ENCODE measurements at places on chromosomes 3 and 15.

DNA sequence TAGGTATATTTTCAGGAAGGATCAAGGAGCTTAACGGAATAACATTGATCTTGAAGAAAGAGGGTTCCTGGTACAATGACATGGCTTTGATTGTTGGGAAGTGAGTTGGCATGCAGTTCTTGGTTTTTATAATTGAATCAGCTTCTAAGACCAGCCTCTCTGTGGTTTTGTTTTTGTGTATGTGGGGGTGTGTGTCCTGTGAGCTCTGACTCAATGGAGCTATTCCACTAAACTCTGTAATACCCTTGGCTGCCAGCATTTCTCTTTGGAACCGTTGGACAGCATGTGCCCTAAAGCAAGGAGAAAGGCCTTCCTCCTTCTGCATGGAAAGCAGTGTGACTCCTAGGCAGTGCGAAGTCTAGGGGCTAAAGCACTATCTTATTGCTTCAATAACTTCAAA is 124.8 kb downstream of the EDEM1 start:
- DNase-seq = no peak

GRCh38 chr3:11080492-11080891 is 73.8 kb upstream of the HRH1 start:
- no peak for DNase-seq

DNA sequence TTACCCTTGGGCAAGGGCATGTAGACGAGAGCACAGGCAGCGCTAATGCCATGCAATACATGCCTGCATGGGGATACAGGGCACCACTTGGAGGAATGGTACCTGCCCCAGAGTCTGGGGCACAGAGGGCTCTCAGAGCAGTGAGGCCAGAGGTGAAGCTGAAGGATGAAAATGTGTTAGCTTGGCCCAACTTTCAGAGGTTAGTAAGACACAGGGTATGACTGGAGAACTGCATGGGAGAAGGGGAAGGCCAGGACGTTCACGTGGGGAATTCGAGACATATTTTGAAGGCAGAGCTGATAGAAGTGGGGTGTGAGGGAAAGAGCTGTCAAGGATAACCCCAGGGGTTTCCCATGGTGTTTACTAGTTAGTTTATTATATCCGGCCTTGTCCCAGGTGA is 19.6 kb downstream of the CSRNP1 start:
- no peak for DNase-seq

GRCh38 chr3:145648396-145648795 is 512.6 kb downstream of the PLOD2 start:
- DNase-seq = no peak

DNA sequence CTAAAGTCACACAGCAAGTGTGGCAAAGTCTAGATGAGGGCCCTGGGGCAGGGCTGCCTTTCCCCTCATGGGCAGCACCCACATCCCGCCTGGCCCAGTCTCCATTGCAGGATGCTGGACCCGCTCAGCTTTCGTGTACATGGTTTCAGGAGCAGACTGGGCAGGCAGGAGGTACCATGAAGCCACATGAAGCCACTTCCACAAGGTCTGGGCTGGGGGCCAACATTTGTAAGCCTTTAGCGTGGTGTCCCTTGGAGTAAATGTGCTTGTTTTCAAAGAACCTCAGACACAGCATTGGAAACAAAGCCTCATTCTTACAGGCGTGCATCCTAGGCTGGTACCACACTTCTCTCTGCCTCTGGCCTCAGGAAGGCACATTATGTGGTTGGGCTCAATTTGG is 34.5 kb downstream of the UMPS start:
- no peak for DNase-seq

GRCh38 chr3:27679691-27680090 is 42.4 kb downstream of the EOMES start:
- no peak for DNase-seq

GRCh38 chr3:38497031-38497430 is 891 bp downstream of the EXOG start:
- no peak for DNase-seq

DNA sequence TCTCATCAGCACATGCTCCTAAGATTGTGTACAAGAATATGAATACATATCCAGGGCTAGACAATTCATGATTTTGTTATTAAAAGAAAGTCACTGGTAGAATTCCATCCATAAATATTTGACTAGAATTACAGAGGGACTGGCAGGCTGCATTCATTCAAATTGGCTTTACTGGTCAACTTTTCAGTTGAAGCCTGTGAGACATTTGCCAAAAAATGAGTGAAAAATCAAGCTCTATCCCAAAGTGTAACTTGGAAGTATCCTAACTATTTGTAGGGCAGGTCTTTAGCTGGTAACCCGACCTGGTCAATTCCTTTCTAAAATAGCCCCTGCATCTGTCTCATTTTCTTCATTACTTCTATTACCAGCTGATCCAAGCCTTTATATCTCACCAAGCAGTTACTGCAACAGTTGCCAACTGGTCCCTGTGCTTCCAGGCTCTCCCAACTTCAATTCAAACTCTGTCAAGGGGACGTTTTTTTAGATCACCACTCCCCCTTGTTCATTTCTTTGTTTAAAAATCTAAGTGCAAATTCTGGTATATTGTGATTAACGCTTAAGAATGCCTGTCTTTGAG is 173.1 kb upstream of the TBL1XR1 start:
- no peak for DNase-seq

GRCh38 chr15:36755341-36756000 is 176.0 kb downstream of the CDIN1 start:
- no peak for DNase-seq

GRCh38 chr3:127478922-127479321 is 111.6 kb downstream of the TPRA1 start:
- no peak for DNase-seq

GRCh38 chr3:47504113-47504512 is 9.4 kb downstream of the ELP6 start:
- no peak for DNase-seq

DNA sequence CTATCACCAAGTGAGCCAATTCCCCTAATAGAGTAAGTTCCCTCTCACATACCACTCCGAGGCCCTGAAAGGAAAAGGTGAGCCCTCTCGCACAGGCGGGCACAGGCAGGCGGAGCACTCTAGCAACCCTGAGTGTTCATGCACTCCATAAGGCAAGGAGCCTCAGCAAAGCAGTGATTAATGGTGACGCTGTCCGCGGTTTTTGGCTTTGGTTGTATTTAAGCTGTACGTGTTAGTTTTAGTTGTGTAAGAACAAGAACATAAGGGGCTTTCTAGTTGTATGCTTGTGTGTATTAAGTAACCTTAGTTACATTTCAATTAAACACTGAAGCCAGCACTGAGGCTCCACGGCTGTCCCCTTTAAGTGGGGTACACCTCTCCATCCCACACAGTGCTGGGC is 33.1 kb downstream of the KLHL25 start:
- DNase-seq = no peak

DNA sequence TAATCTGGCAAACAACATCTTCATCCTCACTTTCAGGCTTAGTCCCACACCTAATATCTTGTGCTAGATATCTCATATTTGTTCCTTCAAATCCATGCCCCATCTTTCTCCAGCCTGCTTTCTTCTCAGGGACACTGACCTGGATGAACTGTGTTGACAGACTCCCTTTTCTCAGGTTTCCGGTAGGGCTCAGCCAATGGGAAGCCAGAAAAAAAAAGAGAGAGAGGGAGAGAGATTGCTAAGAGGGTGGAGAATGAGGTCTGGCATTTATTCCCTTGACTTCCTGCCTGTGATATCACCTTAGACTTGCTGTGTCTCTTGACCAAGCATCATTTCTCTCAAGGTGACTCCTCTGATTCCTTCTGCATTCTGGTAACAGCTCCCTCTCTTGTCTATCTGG is 145.6 kb upstream of the ABI3BP start:
- DNase-seq = no peak

DNA sequence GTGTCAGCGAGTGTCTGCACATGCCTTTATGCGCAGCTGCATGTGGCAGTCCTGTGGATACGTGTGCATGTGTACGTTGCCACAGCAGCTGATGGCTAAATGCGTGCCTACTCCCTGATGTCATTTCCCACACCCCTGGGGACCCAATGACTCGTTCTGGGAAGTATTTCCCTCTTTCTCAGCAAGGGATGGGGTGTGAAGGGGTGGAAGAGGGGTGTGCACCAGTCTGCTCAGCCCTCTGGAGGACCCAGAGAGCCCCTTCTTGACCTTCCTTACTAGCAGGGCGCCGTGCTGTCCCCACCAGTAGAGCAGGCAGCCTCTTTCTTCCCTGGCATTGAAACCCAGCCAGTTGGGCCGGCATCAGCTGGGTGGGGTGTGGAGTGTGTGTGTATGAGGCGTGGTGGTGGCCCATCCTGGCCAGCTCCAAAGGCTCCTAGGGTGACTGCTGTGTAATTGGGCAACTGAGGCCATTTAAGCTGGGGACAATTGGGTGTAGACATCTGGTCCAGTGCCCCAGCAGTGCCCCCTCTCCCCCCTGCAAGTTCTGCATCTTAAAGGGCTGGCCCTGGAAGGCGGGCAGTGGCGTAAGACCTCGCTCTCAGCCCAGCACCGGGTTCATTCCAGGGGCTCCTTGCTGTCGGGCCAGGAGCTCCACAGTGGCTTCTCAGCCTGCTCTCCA is 19.2 kb downstream of the SNX33 start:
- no peak for DNase-seq

- no peak for DNase-seq
These were observed 125.2 kb downstream of the CFAP20DC start for GRCh38 chr3:58924578-58924977.

- no peak for DNase-seq
These were observed 84.9 kb downstream of the WWTR1 start for GRCh38 chr3:149572796-149573414.

DNA sequence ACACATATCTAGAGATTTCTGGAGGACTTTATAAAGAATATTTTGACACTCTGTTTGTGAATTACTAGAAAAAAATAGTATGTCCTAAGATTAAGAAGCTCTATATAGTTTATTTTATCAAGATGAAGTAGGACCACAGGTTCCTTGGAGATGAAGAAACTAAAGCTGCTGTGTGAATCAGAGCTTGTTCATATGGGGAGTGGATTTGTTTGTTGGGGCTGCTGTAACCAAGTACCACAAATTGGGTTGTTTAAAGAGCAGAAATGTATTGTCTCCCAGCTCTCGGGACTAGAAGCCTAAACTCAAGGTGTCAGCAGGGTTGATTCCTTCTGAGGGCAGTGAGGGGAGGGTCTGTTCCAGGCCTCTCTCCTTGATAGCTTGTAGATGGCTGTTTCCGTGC is 270.6 kb upstream of the UMPS start:
- no peak for DNase-seq

DNA sequence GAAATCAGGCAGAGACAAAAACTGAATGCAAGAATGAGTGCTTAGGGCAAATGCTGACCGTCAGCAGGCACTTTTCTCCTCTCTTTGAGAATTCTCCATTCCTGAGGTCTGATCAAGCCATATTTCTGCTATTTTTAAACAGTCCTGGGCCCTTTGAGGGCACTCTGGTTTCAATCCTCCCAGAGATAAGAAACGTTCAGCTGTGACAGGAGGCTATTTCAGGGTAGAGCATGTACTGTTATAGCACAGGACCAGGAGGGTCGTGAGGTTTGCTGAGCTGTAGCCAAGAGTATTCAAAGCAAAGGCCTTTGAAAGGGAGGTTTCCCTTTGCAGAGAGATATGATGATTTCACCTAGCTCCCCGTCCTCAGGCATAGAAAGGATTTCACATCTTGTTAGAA is 39.6 kb upstream of the PDZRN3 start:
- no peak for DNase-seq

DNA sequence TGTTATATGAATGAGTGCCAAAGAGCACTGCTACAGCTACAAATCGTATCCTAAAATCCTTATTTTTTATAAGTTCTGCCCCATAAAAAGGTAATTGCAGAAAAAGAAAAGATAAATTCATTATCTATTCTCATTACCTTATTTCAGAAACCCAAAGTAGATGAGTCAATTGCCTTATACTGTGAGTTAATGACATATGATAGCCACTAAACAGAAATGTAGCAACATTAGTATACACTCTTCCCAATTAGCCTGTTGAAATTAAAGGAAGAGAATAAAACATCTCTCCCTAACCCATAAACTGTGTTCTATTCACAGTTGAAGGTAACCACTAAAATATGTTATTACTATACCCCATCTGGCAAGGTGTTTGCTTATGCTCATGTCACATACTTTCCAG is 11.0 kb downstream of the TBL1XR1 start:
- DNase-seq = no peak

GRCh38 chr3:63047068-63047467 is 171.9 kb upstream of the CADPS start:
- DNase-seq = no peak

- DNase-seq = no peak
These were observed 224.3 kb upstream of the SETMAR start for GRCh38 chr3:4078903-4079302.

- no peak for DNase-seq
These were observed 860.0 kb downstream of the FHIT start for GRCh38 chr3:60391292-60391691.

DNA sequence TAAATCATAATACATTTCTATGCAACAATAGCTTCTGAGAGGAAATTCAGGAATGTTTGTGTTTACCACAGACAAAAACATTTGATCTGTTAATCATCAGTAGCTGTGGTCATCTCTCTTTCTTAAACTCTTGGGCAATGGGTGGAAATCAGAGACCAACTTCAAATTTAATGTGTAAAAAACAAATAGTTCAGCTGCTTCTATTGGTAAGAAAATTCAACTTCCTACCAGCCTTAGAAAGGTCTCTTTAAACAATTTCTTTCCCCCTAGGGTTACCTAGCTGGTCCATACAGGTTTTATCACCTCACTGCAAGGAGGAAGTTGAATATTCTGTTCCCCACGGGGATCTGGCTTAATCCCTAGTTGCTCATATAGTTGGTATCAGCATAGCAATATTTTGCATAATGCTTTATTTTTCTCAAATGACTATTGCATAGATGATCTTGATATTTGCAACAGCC is 20.3 kb upstream of the PPP4R2 start:
- DNase-seq = no peak

DNA sequence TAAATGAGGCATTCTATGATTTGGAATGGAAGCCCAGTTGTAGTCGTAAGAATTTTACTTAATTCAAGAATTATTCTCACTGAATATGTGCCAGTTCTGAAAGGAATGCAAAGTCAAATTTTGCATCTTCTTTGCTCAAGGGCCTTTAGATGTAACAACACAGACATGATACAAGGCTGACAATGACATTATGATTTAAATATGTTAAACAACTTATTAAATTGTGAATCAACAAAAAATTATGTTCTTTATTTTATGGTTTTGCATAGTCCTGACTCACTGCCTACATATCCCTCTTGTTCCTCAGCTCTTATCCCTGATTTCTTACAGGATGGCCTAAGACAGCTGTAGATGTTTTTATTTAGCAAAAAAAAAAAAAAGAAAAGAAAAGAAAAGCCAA is 170.9 kb upstream of the NR2E3 start:
- DNase-seq = no peak

DNA sequence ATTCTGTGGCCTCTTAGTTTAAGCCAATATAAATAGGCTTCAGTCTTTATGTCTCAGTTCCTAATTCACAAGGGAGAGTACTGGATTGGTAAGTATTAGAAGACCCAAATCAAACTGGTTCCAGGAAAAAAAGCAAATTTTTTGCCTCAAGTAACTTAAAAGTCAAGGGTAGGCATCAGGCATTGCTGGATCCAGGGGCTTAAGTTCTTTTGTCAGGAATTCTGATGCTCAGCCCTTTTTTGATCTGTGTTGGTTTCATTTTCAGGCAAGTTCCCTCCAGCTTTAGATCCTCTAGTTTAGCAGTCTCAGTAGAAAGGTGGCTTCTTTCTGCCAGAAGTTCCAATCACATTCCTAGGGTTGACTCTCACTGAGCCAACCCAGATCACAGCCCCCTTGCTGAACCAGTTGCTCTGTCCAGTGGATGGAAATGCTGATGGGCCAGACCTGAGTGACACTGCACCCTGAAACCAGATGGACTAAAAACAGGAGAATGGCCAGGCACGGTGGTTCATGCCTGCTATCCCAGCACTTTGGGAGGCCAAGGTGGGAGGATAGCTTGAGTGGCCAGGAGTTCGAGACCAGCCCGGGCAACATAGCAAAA is 253.5 kb downstream of the SHQ1 start:
- no peak for DNase-seq

Data from activated CD4-positive, alpha-beta T cell treated with anti-CD3 and anti-CD28 coated beads, Interleukin-2, amount 50 U/mL, for 48 hours (primary cell).